ENCODE measurements at places on chromosomes 12 and 14. TPM values are rescaled to one million over a fixed set of nuclear protein-coding genes. Genes with fewer than 3 reads are reported as not detected.

- DNase-seq, result no peak
These were observed 24.2 kb downstream of the NINJ2 start for GRCh38 chr12:638953-639557.

STYK1 gene
- total RNA-seq, result 4.8 TPM

DNA sequence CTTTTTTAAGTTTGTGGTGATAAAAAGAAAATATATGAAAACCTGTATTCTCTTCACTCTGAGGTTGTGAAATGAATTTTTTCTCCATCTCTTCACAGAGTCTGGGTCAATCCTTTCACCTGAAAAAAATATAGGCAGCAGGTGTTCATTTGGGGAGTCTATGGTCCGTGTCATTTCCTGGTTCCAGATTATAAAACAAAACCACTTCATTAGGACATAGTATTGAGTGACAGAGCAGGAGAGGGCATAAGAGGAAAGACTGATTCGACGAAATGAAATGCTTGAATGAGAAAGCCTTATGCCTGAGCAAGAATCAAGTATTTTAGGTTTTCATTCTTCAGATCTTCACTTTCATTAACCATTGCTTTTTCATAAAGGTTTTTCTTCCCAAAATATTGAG is 51.8 kb upstream of the NUAK1 start:
- no peak for DNase-seq

DNA sequence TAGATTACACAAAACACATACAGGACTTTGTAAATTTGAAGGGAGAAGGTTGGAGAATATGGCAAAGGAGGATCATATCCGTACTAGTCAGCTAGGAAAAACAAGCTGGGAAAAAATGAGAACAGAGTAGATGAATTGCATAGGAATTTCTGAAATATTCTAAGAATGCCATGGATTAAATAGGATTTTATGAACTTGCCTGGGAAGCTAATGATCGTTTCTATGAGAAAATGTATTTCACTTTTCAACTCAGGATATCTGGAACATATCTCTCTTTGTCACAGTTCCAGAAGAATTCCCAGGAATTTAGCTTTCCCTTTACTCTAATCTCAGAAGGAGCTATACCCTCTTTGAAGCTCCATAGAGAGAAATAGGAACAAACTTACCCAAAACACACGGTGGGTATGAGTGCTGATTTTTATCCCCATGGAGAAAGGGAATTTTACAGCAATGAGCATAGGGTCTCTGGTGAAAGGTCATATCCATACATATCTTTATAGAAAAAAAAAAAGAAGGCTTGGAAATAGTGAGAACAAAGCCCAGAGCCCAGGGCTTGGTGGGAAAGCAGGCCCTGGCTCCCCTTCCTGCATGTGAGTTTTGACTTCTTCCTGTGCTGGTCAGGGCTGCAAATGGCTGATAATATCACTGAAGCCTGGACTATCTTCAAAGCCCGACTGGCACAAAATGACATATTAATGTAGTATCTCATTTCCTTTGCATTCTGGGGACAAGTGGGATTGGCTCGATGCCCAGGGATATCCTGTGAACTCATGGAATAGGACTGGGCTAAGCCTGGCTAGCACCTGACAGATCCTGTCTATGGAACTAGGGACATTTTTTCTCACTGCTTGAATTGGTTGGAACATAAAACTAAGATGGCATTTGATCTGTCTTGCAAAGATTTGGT is 136.3 kb downstream of the AEBP2 start:
- DNase-seq, result peak; percentile 28

CLEC7A gene
- not detected for total RNA-seq

DNAI7 gene
- not detected for total RNA-seq

- no peak for DNase-seq
These were observed 5.2 kb downstream of the AVIL start for GRCh38 chr12:57813111-57813970.

GRCh38 chr12:131882804-131883520 is 11.5 kb upstream of the ULK1 start:
- DNase-seq, result no peak

SMOC1 gene
- total RNA-seq, result 22.3 TPM

- DNase-seq, result peak; percentile 57
These were observed 6.9 kb downstream of the PABPN1 start for GRCh38 chr14:23327947-23328744.

KRT85 gene
- not detected for total RNA-seq

CIROP gene
- total RNA-seq, result not detected

GRCh38 chr12:81212996-81213696 is 135.3 kb downstream of the ACSS3 start:
- no peak for DNase-seq

DNA sequence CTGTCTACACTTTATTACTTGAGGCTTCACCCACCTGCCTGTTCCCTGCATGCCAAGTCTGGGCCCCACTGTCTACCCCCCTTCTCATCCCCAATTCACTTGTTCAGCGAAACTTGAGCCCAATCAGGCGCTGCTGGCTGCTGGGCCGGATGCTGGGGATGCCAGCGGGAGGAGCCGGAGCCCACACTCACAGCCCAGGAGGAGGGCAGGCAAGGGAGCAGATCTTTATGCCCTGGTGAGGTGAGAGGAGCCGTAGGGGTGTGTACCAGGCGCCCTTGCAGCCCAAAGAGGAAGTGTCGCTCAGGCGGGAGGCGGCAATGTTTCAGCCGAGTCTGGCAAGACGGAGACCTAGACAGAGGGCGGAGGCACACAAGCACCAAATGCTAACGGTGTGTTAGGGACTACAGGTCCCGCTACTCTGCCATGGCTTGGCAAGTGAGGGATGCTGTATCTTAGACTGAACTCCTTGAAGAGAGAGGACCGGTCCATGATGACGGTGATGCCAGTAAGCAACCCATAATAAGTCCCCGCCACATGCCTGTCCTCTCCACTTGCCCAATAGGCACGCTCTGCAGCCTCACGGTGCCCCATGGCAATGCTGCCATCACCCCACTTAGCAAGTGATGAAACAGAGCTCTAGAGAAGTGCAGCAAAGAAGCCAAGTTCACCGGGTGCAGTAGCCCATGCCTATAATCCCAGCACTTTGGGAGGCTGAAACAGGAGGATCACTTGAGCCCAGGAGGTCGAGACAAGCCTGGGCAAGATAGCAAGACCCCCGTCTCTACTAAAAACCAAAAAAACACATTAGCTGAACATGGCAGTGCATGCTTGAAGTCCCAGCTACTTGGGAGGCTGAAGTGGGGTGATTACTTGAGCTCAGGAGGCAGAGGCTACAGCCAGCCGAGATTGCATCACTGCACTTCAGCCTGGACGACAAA is 41.6 kb downstream of the LRRC74A start:
- DNase-seq, result no peak

GUCY2C gene
- not detected for total RNA-seq

MOK gene
- 33.2 TPM for total RNA-seq

DNA sequence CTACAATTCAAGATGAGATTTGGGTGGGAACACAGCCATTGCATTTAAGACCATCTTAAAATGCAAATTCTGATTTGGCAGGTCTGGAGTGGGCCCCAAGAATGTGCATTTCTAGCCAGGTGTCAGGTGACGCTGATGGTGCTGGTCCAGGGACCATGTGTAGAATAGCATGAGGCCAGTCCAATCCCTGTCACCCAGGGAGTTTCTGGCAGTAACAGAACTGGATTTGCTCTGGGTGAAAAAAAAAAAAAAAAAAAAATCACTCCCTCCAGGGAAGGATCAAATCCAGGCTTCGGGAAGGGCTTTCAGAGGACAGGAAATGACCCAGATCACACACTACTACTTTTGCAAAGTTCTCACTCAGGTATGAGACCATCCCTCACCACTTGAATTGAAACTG is 213.2 kb upstream of the NOS1 start:
- no peak for DNase-seq

GLIPR1L1 gene
- not detected for total RNA-seq

CRACR2A gene
- not detected for total RNA-seq

DNA sequence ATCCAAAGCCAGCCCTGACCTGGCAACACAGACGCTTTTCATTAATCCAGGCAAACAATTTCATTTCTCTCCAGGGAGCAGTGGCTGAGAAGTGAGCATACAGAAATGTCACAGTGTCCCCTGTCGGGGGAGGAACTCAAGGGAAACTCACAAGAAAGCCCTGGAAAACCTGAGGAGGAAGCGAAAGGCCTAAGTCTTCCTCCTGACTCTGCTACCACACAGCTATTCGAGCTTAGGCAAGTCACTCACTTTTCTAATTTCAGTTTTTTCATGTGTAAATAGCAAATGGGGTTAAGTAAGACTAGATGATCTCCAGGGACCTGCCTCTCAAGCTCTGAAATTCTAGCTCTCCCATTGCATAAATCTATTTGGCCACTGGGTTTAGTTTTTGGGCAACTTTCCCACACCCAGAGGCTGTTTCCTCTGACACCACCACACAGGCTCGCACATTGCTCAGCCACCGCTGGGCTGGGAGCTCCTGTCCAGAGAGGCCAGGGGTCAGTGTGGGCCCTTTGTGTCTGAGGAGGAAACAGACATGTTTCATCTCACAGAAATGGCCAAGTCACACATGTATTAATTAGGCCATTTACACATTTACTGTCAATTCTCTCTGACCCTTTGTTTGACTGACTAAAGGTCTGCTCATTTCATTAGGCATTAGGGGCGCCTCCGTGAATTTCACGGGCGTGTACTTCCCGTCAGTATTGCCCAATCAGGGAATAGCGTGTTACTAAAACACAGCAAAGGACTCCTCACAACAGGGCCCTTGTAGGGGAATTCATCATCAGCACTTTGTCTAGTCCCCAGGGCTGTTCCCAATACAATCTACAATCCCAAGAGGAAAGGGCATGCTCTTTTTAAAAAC is 9.8 kb upstream of the PNMA1 start:
- DNase-seq, result peak; percentile 82

DNA sequence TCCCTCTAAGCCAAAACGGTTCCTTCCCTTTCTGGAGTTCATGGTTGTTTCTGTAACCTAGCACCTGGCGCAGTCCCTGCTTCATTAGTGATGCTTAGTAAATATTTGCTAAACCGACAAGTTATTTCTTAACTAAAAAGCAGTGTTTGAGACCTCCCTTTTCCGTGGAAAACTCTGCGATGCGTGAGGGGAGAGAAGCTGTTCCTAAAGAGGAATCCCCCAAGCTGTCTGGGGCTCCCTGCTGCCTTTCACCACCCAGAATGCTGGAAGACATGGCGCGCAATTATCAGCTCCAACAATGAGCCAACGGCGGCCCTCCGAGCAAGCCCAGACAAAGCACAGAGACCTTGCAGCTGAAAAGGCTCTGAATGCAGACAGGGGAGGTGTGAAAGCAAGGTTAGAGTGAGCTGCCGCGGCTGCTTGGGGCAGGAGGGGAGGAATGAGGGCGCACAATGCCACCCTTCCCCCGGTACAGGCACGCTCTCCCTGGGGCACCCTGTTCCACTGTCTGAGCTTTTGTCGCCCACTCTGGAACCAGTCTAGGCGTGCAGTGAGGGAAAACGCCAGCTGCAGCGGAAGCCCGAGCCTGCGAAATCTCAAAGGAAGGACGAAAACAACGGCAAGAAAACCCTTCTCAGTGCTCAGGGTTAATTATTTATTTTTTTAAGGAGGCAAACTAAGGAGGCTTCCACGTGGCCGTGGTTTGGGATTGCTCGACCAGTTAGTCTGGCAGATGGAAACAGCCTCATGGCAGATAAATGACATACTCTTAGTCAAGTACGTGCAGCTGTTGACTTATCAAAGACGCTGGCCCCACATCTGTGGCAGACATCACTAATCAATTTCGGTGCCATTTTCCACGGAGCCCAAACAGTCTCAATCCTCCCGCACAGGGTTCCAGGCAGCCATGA is 66.3 kb downstream of the RBM19 start:
- peak; percentile 54 for DNase-seq

Measured in mammary epithelial cell (primary cell).